ENCODE measurements at places on chromosomes 5 and 9. TPM values are rescaled to one million over a fixed set of nuclear protein-coding genes. Genes with fewer than 3 reads are reported as not detected.

The FAM78A gene
- total RNA-seq: 0.59 TPM

The ALDOB gene
- total RNA-seq: not detected

The SUSD3 gene
- 4.0 TPM for total RNA-seq

The MZB1 gene
- not detected for total RNA-seq

The HMMR gene
- total RNA-seq: 60.4 TPM

The PCDHGA4 gene
- total RNA-seq: 3.5 TPM

The BTNL3 gene
- total RNA-seq: not detected

The SPATA31E1 gene
- 0.59 TPM for total RNA-seq

The TRIM7 gene
- 13.5 TPM for total RNA-seq

The TPPP gene
- not detected for total RNA-seq

The WNT8A gene
- not detected for total RNA-seq

The NR3C1 gene
- 35.3 TPM for total RNA-seq

The GABRA1 gene
- not detected for total RNA-seq

The GABRA6 gene
- not detected for total RNA-seq

The IFNB1 gene
- total RNA-seq: not detected

The SLC1A3 gene
- 10.3 TPM for total RNA-seq

The CDH12 gene
- total RNA-seq: not detected

The DDX4 gene
- not detected for total RNA-seq

The GRXCR2 gene
- not detected for total RNA-seq

The MAN1B1 gene
- 45.5 TPM for total RNA-seq

The PCDHA9 gene
- total RNA-seq: under 0.01 TPM

The NIM1K gene
- 4.0 TPM for total RNA-seq

The DIRAS2 gene
- not detected for total RNA-seq

The CCL21 gene
- not detected for total RNA-seq

The LTC4S gene
- not detected for total RNA-seq

The SLC6A3 gene
- total RNA-seq: under 0.01 TPM

Measured in subcutaneous preadipocyte (primary cell).